ENCODE measurements at places on chromosomes 5 and 9.

DNA sequence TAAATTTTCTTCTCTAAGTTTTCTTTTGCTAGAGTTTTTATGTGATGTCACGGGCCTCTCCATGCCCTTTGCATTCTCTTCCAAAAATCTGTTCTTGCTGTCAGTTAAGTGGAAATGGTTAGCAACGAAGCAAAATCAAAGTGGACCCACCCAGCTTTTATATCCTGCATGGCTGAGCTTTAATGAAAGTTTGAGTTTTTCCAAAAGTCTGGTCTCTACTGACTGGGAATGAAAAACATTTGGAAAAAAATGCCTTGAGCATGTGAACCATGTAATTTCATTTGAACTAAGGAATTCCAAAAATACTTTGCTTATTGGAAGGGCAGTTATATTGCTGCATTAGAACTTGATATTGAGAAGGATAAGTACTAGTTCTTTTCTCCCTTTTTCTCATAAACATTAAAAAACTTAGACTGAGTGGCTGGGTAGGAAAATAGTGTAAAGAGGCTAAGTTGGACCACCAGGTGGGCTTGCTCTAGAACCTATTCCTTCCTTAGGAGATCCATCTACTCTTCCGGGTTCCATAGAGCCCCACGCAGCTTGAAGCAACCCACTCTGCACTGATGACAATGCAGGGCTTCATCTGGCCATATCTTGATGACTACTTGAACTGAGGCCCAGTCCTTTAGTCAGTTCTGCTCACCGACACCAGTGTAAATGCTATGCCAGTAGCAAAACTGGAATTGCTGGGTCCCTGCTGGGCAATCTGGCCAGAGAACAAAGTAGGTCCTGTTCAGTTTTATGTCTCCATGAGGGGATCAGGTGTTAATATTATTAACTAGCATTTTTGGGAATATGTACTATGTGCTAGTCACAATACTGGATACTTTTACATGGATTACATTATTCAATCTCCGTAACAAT, 17.4 kb upstream of the RIC1 start:
- no peak for DNase-seq

DNA sequence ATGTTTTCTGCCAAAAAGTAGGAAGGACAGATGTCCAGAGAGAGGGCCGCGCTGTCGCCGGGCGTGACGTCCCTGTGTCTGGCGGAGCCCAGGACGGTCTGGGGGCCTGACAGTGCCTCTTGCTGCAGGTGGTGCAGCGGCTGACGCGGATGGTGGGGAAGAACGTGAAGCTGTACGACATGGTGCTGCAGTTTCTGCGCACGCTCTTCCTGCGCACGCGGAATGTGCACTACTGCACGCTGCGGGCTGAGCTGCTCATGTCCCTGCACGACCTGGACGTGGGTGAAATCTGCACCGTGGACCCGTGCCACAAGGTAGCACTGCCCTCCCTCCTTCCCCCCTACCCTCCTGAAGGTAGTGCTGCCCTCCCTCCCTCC, 7.8 kb downstream of the NELFB start:
- DNase-seq = no peak

GRCh38 chr5:156021866-156022265, 305.1 kb upstream of the SGCD start:
- no peak for DNase-seq

DNA sequence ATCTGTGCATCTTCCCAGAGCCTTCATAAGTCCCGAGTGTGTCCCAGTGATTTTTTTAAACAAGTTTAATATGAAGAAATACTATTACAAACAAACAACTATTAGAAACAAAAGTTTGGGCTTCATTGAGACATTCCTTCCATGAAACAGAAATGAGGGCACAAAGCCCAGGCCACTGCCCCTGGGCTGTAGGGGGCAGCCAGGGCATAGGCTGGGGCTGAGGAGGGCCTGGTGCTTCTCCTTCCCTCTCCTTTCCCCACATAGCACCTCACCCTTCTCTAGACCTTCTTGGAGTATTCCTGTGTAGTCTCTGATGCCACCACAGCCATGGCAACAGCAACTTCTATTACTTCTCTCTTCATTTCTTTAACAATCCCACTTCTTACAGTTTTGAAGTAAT, 348.2 kb downstream of the IRX2 start:
- no peak for DNase-seq

- peak; percentile 55 for DNase-seq
Measured at GRCh38 chr5:181221105-181221791, 1.8 kb upstream of the TRIM41 start.

- no peak for DNase-seq
Measured at GRCh38 chr9:5587024-5587423, 41.9 kb upstream of the RIC1 start.

DNA sequence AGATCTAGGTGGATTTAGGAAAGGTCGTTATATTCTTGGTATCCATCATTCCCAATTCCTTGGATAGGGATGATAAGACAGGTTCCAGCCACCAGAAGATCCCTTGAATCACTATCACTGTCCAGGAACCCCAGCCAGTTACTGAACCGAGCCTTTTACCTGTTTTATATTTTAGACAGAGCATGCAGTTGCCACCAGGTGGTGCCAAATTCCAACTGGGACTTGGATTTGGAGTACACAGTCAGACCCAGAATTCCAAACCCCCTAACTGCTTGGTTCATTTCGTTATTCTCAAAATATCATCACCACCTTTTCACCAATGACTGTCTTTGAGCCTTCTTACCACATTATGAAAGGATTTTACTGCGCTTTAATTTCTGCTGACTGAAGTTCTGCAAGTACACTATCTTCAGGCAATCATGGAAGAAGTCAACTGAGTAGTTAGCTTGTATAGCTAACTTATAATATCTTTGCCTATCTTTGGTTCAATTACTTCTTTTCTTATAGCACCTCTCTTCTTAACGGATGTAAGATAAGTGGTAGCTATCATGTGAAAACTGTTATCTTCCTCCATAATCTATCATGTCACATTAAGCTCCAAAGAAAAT, 191.8 kb downstream of the PRR16 start:
- DNase-seq = no peak

DNA sequence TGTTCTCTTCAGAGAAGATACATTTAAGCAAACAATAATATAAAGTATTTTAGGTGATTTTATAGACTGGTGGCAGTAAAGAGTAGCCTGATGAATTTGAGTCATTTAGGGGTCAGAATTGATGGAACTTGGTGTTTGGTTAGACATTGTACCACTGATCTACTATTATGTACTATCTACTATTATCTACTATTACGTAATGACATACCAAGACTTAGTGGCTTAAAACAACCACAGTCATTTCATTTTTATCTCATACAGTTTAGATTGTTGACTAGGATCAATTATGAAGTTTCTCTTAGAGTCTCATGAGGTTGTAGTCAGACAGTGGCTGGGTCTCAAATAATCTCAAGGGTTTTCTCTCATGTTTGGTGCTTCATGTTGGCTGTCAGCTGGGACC, 54.0 kb downstream of the PPIP5K2 start:
- no peak for DNase-seq

DNA sequence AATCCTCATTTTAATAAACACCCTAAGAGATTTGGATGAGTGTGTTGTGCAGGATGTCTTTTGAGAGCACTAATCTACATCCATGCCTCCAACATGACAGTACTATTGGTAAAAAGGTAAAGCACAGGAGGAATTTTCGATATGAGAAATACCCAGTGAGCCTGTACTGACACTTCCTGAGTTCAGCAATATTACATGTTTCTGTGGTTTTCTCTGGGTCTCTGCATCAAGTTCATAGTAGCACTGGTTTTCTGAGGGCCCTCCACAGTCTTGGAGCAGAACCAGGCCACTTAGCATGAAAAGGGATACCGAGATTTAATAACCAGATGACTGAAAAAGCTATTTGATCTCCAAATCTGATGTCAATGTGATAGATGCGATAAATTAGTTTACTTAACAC, 524.1 kb downstream of the TMEM38B start:
- no peak for DNase-seq

DNA sequence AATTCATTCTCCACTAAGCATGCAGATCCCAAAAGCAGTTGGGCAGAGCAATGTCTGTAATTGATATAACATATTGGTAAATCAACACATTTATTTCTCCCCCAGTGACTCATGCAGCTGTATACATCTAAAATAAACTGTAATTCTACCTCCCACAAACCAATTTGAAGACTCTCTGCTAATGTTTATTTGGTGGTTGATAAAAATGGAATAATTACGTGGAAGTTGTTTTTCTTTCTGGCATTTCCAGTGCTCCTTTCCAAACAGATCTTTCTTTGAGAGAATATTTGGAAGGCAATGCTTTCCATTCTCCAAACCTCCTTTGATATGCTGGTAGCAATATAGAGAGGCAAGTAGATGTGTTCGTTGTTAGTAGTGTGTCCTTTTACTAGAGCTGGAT, 194.7 kb downstream of the CHSY3 start:
- no peak for DNase-seq

GRCh38 chr5:168153263-168153875, 138.1 kb upstream of the WWC1 start:
- no peak for DNase-seq

GRCh38 chr9:1514250-1514649, 464.1 kb downstream of the DMRT2 start:
- no peak for DNase-seq
